ENCODE measurements at places on chromosomes 5 and 9.

DNA sequence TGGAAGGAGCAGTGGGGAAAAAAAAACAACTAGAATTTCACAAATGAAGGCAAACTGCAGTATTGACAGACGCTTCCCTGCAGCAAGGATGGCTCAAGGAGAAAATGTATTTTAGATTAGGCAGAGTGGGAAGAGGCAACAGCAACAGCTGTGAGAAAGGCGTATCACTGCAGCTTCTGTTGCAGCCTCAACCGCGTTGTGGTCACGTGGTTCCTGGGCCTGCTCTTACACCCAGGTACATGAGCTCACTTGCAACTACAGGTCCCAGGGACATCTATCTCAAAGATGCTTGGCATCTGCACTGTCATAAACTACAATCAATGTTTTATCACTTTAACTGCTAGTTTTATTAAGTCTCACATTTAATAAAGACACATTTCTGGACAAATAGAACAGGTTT is 36.0 kb upstream of the GOLM1 start:
- DNase-seq = no peak

DNA sequence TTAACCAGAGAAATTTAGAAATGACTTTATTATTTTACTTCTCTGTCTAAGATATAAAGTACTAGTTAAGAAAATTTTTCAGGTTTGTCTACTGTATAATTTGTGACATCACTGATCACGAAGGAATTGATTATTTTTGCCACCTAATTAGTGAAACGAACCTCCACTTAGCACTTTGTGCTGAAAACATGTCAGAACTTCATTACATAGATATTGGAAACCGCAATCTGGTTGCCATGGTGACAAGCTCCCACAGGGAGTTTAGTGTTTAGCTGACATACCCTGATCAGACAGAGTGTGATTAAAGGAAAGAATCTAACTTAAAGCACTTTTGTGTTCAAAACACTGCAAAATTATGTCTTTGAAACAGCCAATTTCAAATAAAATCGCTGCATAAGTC is 668.4 kb upstream of the CCNG1 start:
- no peak for DNase-seq

- no peak for DNase-seq
Measured at GRCh38 chr5:2213121-2213730, 330.5 kb upstream of the IRX4 start.

GRCh38 chr5:118557251-118557661 is 431.1 kb downstream of the DTWD2 start:
- no peak for DNase-seq

DNA sequence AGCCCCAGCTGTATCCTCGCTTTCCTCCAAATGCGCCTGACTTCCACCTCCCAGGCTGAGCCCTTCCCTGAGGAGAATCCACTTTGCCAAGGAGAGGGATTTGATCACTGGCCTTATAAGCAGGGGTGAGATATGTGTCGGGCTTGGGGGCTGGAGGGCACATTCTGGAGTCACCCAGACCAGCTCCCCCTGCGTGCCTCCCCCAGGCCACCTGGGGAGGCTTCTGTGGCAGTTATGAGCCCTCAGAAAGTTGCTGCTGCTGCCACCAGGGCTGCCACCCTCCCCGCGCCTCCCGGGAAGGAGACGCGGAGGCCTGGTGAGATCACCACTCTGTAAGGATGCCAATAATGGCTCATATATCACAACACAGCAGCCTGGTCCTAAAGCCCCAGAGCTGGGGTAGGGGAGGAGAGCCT is 211.5 kb downstream of the PAPPA start:
- DNase-seq = no peak

- DNase-seq = no peak
Measured at GRCh38 chr5:141663506-141663905, 12.3 kb upstream of the FCHSD1 start.

DNA sequence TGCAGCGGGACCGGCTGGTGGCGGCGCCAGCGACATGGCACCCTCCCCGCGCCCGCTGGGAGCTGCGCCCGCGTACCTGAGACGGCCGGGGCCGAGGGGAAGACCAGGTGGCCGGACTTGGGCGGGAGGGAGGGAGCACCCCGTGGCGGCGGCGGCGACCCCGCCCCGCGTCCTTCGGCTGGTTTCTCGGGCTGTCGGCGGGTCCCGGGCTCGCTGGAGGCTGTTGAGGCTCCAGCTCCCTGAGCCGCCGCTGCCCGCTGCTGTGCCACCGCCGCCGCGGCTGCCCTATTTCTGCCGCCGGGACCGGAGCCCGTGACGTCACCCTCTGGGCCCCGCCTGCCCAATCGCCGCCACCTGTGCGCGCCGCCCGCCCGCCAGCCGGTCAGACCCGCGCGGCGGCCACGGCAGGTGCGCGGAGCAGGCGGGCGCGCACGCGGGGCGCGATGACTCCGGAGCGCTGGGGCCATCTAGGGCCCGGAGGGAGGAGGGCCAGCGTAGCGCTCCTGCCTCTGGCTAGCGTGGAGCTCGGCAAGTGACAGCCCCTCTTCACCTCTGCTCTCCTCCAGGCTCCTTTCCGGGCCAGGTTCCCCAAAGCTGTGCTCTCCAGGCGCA is at the start of gene FSTL4:
FSTL4 (minus strand) TSS at position 293 of the 612 bp plus-strand sequence.
- no peak for DNase-seq

Measured in sciatic nerve (tissue), 2 donors.